MG63 (cell line): ENCODE measurements at places on chromosomes 5 and 9. TPM values are rescaled to one million over a fixed set of nuclear protein-coding genes. Genes with fewer than 3 reads are reported as not detected.

DNA sequence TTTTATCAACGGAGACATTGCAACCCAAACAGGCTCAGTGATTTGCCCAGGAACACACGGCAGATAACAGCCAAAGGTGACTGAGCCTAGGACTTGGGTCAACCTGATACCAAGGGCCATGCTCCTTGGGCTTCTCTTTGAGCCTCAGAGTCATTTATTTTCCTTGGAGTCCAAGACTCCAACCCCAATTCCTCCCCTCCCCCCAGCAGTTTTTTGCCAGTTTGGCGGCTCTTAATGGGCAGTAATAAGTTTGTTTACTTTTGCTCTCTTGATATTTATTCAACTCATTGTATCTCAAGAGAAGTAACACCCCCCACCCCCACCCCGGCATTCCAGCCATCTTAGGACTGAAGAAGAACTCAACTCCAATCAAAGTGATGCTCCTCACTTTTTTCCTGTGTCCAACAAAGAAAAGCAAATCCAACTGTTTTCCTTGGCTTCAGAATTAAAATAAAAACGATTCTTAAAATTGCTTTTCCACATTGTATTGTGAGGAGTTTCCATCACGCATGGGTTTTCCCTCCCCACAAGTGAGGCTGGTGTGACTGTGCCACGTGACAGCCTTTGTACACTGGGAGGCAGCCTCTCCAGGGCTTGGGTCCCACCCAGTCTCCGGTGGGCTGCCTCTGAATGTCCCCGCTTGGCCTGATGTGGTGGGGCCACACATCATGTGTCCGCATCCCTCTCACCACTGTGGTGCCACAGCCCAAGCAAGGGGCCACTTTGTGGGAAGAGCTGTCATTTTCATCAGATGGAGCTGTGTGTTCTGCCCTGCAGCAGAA lies 9.1 kb downstream of the ANGPTL2 start:
- DNase-seq: no peak

- DNase-seq: no peak
These were observed 288.7 kb downstream of the FANCC start for GRCh38 chr9:95028853-95029219.

Gene PDE8B
- 0.26 and 0.62 TPM in 2 replicates for total RNA-seq

- no peak for DNase-seq
These were observed 1.9 kb upstream of the UBE2QL1 start for GRCh38 chr5:6446626-6447309.
